ENCODE measurements at places on chromosomes 2 and 18. TPM values are rescaled to one million over a fixed set of nuclear protein-coding genes. Genes with fewer than 3 reads are reported as not detected.

DNA sequence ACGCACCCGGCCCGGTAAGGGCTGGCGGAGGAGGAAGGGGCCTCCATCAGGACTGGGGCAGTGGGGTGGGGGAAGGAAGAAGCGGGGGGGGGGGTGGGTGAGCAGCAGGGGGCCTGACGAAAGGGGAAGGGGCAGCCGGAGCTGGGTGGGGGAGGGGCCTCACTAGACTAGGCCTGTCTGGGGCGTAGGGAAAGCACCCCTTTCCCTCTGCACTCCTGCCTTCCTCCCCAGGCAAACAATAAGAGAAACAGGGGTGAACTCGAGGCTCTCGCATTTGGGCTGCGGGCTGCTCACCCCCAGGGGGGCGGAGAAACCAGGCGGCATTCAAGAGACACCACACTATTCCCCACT, 82.7 kb upstream of the POMC start:
- no peak for DNase-seq

DNA sequence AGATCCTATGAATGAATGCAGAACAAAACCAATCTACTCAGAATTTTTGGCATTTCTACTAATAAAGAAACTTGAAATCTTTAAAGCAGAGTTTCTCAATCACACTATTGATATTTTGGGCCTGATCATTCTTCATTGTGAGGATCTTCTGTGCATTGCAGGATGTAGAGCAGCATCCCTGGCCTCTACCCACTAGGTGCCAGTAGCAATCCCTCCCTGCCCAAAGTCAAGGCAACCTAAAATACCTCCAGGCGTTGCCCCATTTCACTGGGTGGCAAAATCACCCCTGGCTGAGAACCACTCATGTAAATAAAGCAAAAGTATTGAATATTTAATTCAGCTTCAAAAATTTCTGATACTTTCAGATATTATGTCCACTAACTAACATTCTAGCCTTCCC, 213.0 kb downstream of the SP3 start:
- DNase-seq = no peak

DNA sequence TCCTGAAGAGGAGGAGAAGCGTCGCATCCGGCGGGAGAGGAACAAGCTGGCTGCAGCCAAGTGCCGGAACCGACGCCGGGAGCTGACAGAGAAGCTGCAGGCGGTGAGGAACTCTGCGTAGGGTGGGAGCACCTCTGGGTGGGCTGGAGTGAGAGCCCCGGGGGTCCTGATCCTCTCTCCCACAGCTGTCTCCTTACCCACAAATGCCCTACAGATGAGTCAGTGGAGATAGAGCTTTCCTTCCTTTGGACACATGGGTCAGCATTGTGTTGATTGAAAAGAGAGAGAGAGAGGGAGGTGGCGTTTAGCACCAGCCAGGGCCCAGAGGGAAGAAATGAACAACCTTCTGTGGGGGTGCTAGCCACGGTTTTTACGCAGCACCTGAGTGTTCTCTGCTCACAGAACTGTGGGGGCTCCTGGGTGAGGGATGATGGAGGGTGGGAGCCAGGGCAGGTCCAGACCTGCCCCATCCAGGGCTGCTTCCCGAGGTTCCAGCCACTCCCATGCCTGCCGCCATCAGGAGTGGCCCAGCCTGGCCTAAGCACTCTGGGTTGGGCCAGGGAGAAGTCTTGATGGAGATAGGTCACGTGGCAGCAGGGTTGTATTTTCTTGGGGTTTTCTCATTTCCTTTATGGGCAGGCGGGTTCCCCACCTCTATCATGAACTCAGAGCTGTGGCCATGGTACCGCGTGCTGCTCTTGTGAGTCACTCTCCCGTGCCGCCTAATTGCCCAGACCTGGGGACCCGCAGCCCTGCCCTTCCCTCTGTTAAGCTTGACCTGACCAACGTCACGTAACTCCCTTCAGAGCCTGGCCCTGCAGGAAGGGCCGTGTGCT, 16.3 kb downstream of the FOSL2 start:
- no peak for DNase-seq

DNA sequence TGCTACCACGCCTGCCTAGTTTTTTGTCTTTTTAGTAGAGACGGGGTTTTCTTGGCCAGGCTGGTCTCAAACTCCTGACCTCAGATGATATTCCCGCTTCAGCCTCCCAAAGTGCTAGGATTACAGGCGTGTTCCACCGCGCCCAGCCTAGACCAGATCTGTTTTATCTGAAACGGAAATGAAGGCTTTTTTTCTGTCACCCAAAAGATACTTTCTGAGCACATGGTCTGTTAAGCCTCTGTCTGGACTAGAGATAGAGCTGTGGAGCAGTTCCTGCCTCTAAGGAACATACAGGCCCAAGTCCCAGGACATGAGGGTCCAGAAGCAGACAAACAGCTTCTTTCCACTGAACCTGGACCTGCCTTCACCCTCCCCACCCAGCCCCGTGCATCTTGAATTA, 43.6 kb upstream of the PTMA start:
- DNase-seq = no peak

GRCh38 chr2:173681881-173682650, 283.1 kb downstream of the SP3 start:
- no peak for DNase-seq

GRCh38 chr2:70472221-70472890, 81.3 kb downstream of the TGFA start:
- DNase-seq = no peak

DNA sequence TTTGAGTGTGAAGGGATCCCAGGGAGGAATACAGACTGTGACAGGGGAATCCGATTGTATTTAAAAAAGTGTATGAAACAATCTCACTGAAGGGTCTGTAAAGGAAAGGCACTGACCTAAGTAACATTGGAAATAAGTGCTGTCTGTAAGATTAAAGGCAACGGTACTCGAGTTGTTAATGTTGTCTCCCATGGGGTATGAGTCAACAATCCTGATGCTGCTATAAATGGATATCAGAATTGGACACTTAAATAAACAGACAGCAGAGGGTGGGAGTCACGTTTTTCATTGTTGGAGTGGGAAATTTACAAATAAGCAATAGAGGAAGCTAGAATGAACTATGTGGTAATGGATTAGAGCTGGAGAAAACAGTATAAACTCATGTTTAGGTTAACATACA, 452.4 kb upstream of the RGPD4 start:
- DNase-seq = no peak

DNA sequence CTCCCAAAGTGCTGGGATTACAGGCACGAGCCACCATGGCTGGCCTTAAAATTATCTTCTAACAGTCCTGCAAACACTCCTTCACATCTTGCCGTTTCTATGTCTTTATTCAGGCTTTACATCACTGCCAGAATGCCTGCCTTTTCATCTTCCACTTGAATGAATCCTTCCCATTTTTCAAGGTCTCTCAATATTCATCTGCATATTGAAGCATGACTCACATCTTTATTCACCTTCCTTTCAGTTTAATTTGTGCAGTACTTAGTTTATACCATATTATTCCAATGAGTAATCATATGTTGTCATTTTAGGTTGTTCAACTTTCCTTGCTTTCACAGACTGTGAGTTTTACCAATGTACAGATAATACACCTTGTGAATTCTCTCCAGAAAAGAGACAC, 510.1 kb upstream of the PIK3C3 start:
- DNase-seq = no peak

DNA sequence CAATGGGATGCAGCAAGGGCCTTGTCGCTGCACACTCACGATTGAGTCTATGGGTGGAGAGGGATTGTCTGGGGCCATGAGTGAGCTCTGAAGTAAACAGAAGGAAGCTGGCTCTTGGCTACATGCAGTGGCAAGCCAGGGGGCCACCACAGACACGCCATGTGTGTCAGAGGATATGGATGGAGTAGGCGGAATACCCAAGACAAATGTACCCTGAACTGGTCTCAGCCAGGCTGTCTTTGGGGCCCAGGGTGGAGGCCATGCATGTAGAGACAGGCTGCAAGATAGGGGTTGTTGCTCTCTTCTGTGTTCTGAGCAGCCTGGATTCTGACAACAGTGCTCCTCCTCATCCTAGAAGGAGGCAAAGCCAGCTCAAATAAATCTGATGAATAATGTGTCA, 24.0 kb upstream of the ITGA6 start:
- DNase-seq = no peak

The RDH14 gene
- 22.3 TPM for total RNA-seq

The RAX gene
- total RNA-seq = not detected

The SERPINB3 gene
- total RNA-seq = not detected

The PTPRN gene
- total RNA-seq = 0.38 TPM

The ASXL3 gene
- 36.7 TPM for total RNA-seq

The PXDN gene
- total RNA-seq = 292 TPM

The OTX1 gene
- total RNA-seq = 0.87 TPM
